ENCODE measurements at places on chromosomes 11 and 22.
A peak's percentile ranks its signal among the peaks of the same experiment; 100 is the strongest.

GRCh38 chr22:49411236-49411635, 416.4 kb downstream of the BRD1 start:
- no peak for DNase-seq

DNA sequence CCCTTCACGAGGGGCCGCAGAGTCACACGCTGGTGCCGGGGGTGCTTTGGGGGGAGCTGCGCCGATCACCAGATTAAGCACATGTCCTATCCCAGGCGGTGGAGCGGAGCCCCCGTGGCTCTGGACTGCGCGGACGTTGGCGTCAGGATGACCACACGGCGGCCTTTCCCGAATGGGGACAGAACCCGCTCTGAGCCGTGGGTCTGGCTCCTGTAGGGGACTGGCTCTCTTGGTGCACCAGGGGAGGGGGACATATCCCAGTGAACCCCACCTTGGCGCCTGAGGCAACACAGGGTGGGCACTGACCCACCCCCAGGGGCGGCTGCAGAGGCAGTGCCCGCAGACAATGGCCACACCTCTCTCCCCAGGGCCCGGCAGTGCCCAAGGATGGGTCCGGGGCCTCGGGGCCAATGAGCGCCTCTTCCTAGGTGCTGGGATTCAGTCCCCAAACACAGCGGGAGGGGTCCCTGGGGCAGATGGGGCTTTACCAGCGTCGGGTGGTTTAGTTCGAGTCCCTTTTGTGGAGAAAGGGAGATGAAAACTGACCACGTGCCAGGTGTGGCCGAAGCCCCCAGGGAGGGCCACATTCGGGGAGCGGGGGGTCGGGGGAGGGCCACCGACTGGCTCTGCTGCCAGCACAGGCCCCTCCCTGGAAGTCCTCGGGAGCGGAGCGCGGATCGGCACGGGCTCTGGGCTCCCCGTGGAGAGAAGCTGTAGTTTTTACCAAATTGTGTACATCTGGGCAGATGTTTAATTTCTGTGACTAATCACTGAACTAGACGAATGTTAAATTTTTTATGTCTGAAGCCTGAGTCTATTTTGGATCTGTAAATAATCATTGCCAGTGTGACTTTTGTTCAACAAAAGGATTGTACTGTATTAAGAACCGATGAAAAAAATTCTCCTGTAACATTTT, 58.9 kb downstream of the GRAMD4 start:
- DNase-seq: no peak

DNA sequence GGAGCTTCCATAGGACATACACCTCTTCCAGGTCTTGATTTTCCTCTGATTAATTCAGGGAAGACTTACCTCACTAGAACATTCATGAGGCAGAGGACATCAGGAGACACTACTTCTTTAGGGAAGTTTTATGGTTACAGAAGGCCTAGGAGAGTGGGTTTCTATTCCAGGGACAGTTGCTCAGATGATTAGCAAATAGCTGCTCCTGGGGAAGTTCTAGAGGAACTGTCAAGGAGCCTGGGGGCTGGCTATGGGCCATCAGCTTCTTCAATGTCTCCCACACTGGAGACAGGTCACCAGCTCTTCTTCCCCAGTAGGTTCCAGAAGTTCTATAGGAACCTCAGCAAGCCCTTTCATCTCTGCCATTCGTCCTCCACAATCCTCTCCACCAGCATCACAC, 11.5 kb upstream of the OR10A5 start:
- no peak for DNase-seq

- DNase-seq: peak; percentile 67
Observed at GRCh38 chr11:122882857-122883645, 492 bp downstream of the JHY start.

DNA sequence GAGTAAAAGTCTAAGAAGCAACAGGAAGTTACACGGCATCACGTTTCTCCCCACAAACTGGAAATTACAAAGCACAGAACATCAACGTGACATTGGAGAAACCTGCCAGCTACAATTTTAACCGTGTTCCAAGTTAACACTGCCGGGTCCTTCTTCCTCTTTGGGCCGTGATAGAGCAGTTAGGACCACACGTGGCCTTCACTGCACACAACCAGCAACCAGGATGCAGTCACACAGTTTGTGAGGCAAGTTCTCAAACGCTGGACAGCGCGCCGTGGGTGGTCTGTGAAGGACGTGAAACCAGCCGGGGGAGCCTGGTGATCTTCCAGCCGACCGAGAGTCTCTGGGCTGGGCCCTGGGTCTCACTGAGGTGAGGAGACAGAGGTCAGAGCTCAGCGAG, 14.6 kb downstream of the C11orf21 start:
- peak; percentile 2 for DNase-seq

GRCh38 chr22:35350539-35351503, 30.1 kb upstream of the HMOX1 start:
- peak; percentile 91 for DNase-seq

DNA sequence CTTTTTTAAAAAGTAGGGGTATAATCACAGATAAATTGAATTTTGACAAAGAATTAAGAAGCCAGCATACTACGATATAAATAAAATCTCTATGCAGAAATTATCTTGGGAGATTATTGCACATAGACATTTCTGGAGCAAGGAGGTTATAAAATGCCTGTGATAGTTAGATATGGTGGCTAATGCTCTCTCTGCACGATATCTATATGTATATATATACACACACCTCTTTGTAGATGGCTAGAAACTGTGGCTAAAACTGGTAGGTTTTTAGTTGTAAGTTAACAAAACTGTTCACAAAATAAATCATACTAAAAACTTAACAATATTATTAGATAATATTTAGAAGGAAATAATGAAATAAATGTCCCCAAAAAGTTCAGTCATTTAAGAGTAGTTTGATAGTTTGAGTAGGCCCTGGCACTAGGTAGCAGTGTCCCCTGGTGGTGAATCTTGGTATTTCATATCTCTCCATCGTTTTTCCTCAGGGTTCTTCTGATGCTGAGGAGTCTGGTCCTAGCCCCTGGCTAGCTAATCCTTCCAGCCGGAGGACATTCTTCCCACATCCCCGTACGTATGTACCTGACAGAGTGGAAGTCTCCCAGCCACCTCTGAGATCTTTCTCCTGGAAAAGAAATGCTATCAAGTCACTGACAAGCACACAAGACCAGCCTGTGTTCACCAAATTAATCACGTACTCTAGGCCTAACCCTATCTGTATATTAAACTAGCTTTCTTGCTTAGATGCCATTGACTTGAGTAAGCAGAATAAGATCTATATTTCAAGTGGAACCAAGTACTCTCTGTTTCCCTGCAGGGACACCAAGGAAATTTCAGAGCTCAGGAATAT, 32.2 kb downstream of the ART5 start:
- DNase-seq: peak; percentile 50

- DNase-seq: no peak
Observed at GRCh38 chr22:25645266-25645665, 80.8 kb downstream of the GRK3 start.

- no peak for DNase-seq
Observed at GRCh38 chr11:134270250-134270714, 5.9 kb upstream of the GLB1L3 start.

DNA sequence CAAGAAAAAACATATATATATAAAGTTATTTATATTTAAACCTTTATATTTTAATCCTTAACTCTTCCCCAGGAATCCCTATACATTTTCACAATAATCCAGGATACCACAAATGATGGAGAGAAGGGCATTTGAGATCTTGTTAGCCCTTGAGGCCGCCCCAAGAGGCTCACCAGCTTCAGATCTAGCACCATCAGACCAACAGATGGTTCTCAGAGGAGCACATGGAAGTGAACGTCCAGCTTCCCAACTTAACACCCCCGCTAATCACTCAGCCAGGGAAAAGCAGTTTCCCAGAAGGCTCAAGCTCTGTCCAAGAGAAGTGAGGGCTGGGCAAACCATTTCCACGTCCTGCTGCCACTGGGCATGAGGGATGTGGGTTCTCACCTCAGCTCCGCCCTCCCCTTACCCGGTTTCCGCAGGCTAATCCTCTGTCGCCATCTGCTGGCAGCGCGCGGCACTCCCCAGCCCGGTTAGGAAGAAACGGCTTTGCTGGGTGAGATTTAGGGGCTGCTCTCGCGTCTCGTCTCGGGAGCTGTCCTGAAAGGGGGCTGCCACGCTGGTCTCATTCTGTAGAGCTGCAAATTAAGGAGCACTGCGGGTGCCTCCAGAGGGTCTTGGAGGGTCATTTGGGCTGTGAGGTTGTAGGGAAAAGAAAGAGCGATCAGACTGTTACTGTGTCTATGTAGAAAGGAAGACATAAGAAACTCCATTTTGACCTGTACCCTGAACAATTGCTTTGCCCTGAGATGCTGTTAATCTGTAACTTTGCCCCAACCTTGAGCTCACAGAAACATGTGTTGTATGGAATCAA, 6.8 kb upstream of the FAM111A start:
- DNase-seq: peak; percentile 93

DNA sequence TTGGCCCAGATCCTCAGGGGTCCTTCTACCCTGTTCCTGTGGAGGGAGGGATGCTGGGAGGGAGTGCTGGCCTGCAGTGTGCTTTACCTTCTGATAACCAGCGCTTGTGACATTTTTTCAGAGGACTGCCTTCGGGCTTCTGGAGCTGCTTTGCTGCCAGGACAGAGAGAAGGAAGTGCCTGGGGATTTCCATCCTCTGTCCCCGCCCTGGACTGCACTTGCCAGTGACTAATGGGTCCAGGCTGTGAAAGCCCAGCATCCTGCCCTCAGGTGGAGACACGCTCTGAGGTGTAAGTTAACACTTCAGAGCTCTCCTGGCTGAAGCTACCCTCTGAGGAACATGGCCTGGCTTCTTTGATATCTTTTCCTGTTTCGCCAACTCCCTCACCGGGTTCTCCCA, 158.7 kb upstream of the SYT13 start:
- DNase-seq: no peak

- no peak for DNase-seq
Observed at GRCh38 chr22:49738566-49738965, 89.1 kb downstream of the BRD1 start.

DNA sequence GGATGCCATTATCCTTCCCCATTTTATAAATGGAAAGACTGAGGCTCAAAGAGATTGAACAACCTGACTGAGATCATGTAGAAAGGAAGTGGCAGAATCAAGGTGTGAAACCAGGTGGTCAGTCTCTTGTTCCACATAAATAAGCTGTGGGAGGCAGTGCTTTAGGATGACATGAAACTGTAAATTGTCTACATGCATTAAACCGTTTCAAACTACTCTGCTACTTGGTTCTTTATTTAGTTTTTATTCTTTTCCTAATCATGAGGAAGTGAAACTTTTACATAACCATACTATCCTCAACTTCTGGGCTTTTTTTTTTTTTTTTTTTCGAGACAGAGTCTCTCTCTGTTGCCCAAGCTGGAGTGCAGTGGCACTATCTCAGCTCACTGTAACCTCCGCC, 34.9 kb downstream of the CADM1 start:
- DNase-seq: no peak

DNA sequence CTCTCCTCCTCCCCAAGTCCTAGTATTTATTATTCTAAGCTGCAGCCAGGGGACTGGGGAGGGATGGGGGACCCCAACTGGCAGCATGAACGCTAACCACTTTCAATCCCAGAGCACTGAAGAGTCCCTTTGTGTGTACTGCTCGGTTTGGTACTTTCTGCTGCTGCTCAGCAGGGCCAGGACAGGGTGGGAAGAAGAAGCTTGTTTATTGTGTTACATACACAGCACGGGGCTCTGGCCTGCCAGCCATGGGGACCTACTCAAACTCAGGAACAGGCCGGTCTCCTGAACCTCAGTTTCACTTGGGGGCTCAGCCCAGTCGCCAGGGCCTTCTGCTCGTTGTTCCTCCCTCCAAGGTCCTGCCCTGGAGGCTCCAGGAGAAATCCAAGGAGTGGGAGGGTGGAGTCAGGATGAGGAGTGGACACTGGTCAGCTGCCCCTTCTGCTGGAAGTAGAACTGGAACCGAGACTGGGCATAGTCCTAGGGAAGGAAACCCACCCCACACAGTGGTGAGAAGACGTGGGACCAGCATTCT, 616 bp upstream of the CPT1B start:
- no peak for DNase-seq

DNA sequence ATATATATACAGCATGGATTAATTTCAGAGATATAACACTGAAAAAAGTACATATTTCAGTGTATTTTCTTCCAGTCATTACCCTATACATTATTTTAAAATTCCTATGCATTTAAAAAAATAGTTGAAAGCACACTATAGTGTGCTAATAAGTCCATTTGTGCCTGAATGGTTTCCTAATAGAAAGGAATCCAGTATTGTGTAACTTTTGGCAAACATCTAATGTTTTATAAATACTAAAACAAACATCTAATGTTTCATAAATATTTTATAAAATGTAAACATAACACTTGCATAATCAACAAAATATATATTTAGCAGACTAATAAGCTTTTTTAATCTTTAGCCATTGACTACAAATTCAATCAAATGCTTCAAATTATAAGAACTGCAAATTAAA, 126.6 kb upstream of the FIBIN start:
- no peak for DNase-seq

DNA sequence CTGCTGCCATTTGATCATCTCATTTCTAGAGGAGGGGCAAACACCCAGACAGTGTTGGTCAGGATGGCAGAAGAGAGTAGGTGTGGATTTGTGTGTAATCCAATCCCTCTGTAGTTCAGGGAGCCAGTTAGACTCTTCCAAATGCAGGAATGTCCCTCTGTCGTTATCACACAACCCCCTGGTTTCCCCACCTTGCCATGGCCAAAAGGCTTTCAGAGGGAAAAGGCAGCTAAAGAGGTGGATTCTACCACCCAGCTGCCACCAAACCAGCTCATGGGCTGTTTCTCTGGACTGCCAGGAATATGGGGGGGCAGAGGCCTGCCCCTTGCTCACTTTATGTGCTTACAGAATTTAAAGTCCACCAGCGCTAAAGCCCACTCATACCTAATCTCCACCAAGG, 18.1 kb downstream of the TSKU start:
- no peak for DNase-seq

DNA sequence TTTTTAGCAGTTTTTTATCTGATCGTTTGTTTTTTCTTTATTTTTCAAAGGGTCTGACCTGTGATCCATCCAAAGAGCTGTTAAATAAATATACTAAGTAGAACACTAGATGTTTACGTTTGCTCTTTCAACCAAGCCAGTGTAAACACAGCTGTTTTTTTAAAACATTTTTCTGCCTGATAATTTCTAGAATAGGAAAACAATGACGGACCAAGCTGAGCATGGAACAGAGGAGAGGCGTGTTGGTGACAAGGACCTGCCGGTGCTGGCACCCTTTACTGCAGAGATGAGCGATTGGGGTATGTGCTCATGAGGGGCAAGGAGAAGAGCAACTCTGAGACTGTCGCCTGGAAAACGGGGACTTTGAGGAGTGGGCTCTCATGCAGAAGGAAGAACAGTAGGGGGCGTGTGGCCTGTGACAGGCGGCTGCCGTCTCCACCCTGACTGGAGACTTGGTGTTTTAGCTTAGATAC, 28.6 kb upstream of the PANX2 start:
- peak; percentile 42 for DNase-seq
